ENCODE measurements at places on chromosomes 1 and 21.

DNA sequence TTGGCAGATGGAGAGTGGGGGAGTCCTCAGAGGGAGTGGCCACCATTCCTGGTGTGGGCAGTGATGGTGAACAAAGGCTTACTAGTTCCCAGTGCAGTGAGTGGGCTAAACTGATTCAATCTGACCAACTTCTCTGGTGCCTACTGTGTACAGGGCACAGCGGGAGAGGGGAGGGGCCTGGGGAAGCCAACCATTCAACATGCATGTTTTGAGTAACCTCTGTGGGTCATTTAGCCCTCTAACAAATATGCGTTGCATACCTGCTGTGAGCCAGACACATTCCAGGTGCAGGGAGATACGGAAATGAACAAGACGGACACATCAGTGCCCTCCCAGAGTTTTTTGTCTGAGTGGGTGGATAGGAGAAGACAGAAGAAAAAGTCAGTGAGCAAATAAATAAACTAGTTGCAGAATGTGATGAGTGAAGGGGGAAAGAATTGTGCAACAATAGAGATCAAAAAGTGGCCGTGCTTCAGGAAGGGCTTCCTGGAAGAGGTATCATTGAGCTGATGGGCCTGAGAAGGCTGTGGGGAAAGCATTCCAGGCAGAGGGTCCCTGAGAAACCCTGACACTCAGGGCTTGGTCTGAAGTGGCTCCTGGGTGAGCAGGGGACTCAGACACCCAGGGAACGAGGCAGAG is 78.8 kb downstream of the EPHB2 start:
- DNase-seq = no peak

DNA sequence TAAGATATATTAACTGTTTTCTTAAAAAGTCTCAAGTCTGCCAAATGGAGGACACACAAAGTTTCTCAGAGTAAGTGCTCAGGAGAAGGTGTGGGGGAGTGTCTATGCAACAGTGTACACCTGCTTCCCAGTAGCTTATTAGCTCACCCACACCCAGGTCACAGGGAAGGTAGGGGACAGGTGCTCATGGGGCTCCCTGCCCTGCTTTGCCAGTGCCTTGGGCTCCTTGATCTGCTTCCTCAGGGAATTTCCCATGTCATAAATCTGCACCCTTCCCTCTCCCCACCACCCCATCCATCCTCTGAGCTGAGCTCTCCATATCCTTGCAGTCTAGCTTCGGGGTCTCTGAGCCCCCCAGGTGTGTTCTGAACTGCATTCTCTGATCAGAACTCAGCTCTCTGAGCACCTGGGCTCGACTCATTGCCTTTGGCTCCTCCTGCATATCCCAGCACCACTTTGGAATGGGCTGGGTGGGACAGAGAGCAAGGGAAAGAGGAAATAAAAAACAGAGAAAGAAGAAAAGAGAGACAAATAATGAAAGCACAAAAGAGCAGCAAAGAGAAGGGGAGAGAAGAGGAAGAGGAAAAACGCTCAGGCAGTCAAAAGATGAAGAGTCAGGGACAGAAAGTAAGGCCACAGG is 87.0 kb upstream of the ATP1B1 start:
- no peak for DNase-seq

- no peak for DNase-seq
Measured at GRCh38 chr1:75133750-75134646, at the start of gene LHX8. Gene LHX8 (plus strand): TSS chr1:75134388. CDS start chr1:75136615, 2,227 bp downstream.

- no peak for DNase-seq
Measured at GRCh38 chr1:41278076-41278475, 36.0 kb upstream of the SCMH1 start.

DNA sequence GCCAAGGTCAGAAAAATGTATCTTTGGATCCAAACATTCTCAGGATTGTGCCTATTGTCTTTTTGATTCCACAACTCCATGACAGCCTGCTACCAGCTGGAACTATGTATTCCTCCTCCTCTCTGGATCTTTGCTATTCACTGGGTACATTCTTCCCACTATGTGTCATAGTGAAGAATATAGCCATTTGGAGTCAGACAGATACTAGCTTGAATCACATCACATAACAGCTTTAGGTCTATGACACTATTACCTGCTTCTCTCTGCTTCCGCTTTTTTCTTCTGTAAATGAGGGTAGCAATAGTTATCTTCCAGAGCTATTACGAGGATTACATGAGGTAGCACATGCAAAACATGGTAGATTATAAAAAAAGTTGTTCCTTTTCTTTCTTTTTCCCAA is 5.4 kb upstream of the EXO1 start:
- DNase-seq = no peak

- no peak for DNase-seq
Measured at GRCh38 chr21:25961042-25961441, 209.5 kb downstream of the APP start.

GRCh38 chr21:21324297-21324696 is 326.1 kb downstream of the NCAM2 start:
- no peak for DNase-seq

DNA sequence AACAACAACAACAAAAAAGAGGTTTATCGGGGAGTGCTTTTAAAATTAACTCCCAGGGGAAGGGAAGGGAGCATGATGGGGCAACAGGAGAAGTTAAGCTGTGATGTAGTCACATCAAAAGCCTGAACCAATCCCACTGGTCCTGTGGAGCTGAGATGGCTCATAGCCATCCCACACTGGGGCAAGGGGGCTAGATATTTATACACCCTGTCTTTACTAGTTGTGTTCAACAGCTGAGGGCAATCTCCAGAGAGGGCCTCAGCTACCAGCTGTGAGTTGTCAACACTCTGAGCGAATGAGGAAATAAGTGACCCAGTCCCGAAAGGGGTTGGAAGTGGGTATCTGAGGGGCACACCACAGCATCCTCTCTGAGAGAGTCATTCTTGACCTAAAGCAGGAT is 31.0 kb upstream of the CREG1 start:
- DNase-seq = no peak

GRCh38 chr1:119859647-119860046 is 36.7 kb downstream of the ADAM30 start:
- DNase-seq = no peak

DNA sequence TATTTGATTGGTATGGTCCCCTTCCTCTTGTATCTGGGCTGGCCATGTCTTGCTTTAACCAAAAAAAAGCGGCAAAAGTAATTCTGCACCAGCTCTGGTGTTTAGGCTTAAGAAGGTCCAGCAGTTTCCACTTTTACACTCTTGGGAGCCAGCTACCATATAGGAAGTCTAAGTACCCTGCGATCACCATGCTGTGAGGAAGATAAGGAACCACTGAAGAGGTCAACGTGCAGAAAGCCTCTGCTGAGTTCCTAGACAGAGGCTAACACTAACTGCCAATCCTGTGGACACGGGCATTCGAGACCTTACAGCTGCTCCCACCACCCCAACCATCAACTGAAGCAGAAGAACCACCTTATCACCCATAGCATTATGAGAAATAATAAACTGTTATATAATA is 331.4 kb downstream of the VAV3 start:
- DNase-seq = no peak

DNA sequence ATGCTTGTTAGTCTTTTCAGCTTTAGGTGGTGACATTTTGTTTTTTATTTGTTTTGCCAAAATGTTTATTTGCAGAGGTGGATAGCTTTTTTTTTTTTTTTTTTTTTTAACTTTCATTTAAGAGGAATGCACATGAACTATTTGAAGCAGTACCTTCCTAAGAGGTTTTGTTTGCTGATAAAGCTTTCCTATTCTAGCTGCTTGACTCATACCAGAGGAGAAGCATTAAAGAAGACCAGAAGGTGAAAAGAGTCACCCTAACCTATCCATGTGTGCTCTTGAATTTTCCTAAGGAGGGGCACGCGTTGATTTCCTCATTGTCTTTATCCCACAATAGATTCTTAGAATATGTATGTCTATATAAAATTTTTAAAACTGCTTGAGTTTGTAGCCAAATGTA is 57.7 kb downstream of the PRDM2 start:
- DNase-seq = no peak

- DNase-seq = no peak
Measured at GRCh38 chr1:21368515-21369289, 71.2 kb upstream of the NBPF3 start.

DNA sequence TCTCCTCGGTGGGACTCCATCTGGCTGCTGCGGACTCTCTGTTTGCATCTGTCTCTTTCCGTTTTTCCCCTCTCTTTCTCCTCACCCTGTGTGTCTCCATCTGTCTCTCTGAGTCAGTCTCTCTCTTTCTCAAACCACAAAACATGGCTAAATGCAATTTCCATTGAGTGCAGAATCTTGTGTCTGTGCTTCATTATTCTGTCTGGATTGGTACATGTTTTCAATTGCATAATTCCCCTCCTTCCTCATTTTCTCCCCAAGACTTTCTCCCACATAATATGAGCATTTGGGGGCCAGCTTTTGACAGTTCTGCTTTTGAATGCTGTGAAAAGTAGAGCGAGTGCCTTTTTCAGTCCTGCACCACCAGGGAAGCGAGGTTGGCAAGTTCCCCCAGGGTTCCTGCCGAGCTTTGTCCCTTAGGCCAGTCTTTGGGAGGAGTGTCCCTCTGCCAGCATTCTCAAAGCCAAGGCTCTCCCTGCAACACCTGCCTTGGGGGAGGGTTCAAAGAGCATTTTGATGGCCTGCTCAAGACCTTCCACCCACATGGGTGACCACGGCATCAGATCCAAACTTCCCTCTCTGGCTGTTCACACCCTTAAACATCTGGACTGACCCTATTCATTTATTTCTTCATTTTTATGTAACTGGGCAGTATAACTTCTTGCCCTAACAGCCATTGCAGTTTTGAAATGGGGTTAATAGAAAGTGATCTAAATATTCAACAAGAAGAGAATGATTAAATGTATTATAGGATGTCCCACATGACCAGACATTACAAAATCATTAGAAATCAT is 32.8 kb upstream of the SCMH1 start:
- DNase-seq = no peak

DNA sequence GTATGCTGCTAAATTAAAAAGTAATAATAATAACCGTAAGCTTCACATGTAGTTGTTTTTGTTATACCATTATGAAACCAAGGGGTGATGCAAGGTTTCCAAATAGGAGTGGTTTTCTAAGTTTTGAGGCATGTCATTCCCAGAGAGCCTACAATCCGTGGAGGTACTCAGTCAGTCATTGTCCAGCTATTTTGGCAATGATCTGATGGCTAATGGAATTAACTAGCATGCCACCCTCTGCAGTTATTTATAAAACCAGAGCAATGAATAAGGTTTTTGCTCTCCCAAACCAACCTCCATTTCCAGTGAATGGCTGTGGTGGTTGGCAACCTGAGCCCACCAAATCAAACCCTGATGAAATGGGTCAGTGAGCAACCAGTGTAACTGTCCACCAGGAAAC is 106.4 kb downstream of the TBX15 start:
- no peak for DNase-seq

DNA sequence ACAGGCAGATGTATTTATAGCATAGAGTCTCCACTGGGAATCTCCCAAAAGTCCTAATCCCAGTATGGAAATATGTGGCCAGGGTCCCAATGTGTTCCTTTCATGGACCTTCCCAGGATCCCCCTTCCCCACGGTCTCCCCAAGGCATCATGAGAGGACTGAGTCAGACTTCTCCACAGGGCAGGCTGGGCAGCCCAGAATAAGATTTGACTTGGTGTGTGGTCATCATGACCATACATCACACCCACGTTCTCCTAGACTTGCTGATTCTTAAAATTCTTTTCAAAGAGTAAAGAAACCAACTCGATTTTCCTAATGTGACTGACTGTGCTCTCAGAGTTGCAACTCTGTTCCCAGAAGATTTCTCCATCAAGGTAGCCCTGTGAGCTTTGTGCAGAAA is 93.9 kb upstream of the CD34 start:
- no peak for DNase-seq

DNA sequence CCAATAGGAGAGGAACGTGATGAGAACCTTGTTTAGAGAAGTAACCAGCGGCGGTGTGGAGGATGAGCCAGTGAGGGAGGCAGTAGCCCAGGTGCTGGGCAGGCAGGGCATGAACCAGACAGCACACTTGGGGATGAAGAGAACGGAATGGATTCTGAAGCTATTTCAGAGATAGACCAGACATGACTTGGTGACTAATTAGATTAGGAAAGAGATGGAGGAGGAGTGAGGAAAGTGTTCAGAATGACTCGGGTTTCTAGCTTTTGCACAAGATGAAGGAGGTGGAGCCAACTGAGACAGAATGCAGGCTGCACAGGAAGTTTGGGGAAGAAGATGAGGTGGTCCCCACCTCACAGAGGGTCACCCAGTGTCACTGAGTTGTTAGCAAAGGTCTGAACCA is 5.1 kb downstream of the PEF1 start:
- DNase-seq = no peak

- no peak for DNase-seq
Measured at GRCh38 chr1:54310439-54311328, 95.5 kb downstream of the SSBP3 start.

- no peak for DNase-seq
Measured at GRCh38 chr1:157030728-157031127, 14.8 kb downstream of the ARHGEF11 start.

DNA sequence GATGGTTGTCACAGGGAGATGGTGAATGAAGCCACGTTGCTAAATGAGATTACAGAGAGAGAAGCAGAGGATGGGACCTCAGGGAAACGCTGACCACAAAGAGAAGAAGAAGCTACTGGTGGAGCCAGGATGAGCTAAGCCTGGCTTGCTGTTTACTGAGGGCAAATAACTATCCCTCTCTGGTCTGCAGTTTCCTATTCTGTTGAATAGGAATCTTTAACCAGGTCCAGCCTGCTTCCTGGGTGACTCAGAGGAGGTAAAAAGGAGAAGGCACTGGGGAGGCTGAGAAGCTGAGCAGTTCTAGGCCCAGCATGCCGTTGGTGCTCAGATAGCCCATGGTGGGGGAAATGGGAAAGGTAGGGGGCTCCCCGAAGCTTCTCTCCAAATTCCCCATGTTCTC is 29.6 kb downstream of the DMBX1 start:
- DNase-seq = no peak

GRCh38 chr1:230167419-230167852 is 100.4 kb downstream of the GALNT2 start:
- no peak for DNase-seq

DNA sequence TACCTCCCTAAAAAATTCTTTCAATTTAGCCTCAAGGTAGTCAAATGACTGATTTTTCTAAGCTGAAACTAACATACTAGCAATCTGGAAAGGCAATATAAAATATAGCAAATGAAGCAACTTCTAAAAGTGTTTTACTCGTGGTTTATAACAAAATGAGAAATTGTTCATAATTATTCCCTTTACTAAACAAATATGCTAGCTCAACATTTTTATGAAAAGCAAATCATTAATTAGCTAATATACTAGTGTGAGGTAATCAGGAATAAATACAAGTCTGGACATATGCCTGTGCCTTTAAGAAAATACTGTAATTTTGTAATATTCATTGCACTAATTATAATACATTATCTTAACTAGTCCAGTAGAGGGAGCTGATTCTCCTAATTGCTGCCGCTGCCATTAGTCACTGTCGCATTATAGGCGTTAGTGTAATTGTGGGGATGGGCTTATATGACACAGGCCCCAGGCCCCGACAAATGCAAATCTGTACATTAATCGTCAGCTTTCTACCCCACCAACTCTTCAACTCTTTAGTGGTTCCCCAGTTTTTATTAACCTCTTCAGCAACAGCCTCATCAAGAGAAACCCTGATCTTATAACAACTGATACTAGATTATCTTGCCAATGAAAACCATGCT is 160.9 kb downstream of the GABPA start:
- no peak for DNase-seq

Data from NCI-H187 treated with DMSO at 0.1 percent for 48 hours (cell line).